ENCODE measurements at places on chromosomes 2 and 18. TPM values are rescaled to one million over a fixed set of nuclear protein-coding genes. Genes with fewer than 3 reads are reported as not detected.

- no peaks in the 10 kb centered on the region for H3K4me1 ChIP-seq
- no peaks in the 10 kb centered on the region for H3K27me3 ChIP-seq
- H3K36me3 ChIP-seq = peaks cover 4% of the 10 kb centered on the region
- H3K27ac ChIP-seq = no peak overlapping the region
- H3K4me3 ChIP-seq = no peak overlapping the region
- DNase-seq = no peak
Observed at GRCh38 chr2:17470855-17471641, 47.2 kb downstream of the RAD51AP2 start.

GRCh38 chr2:149258531-149258930 is 71.9 kb upstream of the LYPD6 start:
- peaks cover 18% of the 10 kb centered on the region for H3K4me1 ChIP-seq
- no peaks in the 10 kb centered on the region for H3K27me3 ChIP-seq
- H3K27ac ChIP-seq = no peak overlapping the region

DNA sequence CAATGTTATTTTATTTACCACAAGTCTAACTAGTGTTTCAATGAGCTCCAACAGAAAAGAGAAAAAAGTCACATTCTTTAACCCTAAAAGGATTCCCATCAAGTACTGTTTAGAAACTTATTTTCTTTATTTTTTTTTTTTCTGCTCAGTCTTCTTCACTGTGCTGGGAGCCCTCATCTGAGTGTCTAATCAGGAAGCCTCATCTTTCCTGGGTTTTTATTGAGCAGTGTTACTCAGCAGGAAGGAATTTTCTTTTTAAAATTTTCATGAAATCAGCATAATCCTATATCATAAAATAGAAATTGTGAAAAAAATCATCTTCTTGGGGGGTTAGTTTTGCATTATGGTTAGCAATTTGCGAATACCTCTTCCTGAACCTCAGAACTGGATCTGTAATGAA is 453.8 kb downstream of the CDH2 start:
- no peaks in the 10 kb centered on the region for H3K27me3 ChIP-seq
- no peak overlapping the region for H3K27ac ChIP-seq
- H3K36me3 ChIP-seq = peaks cover 1% of the 10 kb centered on the region
- H3K4me1 ChIP-seq = peaks cover 4% of the 10 kb centered on the region
- DNase-seq = no peak

GRCh38 chr2:43927442-43927841 is 68.3 kb downstream of the LRPPRC start:
- no peak for DNase-seq
- no peak overlapping the region for H3K27ac ChIP-seq
- no peaks in the 10 kb centered on the region for H3K27me3 ChIP-seq
- H3K4me3 ChIP-seq = no peak overlapping the region

DNA sequence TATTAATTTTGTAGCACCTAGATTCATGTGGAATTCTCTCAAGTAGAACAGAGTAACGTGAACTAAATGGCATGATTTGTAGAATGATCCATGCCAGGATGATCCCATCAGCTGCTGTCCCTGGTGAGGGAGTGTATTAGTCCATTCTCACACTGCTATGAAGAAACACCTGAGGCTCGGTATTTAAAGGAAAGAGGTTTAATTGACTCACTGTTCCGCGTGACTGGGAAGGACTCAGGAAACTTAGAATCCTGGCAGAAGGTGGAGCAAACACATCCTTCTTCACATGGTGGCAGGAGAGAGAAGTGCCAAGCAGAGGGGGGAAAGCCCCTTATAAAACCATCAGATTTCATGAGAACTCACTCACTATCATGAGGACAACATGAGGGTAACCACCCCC is 312.6 kb downstream of the PTPRM start:
- H3K27me3 ChIP-seq = no peaks in the 10 kb centered on the region
- DNase-seq = no peak
- no peak overlapping the region for H3K4me3 ChIP-seq

DNA sequence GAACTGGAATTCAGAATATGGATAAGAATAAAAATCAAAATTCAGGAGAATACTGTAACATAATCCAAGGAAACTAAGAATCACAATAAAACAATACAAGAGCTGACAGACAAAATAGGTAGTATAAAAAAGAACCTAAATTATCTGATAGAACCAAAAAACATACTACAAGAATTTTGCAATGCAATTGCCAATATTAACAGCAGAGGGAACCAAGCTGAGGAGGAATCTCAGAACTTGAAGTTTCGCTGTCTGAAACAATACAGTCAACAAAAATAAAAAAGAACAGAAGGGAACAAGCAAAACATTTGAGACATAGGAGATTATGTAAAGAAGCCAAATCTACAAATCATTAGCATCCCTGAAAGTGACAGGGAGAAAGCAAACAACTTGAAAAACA is 84.1 kb upstream of the GALNT13 start:
- DNase-seq = no peak
- H3K4me1 ChIP-seq = no peaks in the 10 kb centered on the region
- H3K27ac ChIP-seq = no peak overlapping the region
- peaks cover 14% of the 10 kb centered on the region for H3K36me3 ChIP-seq

DNA sequence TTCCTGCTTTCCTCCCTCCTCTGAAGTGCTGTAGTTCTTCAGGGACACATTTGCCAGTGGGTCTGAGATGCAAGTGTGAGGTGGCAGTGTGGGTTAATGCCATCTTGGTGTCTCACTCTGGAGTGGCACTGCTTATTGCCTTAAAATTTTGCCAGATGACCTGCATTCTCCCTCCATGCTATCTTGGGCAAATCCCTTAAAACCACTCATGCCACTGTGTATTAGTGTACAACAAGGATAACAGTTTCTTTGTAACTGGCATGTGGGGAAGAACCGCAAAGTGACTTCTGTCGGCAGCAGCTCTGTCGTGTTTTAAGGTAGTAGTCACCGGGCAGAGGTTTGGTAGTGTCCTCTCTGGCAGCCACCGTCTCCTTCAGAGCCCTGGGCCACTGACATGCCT is 124.2 kb downstream of the NEDD4L start:
- H3K4me1 ChIP-seq = no peaks in the 10 kb centered on the region
- DNase-seq = no peak
- no peaks in the 10 kb centered on the region for H3K27me3 ChIP-seq
- no peak overlapping the region for H3K27ac ChIP-seq

- peak within 1 kb of the TSS; percentile 73 for H3K27ac ChIP-seq
- DNase-seq = no peak
- peaks cover 83% of the 10 kb centered on the region for H3K27me3 ChIP-seq
- H3K36me3 ChIP-seq = no peaks in the 10 kb centered on the region
- H3K4me3 ChIP-seq = peak within 1 kb of the TSS; percentile 74
- H3K4me1 ChIP-seq = peaks cover 13% of the 10 kb centered on the region
Observed at GRCh38 chr2:100819370-100820272, at the start of gene NPAS2. Gene NPAS2, plus strand, starts transcription at chr2:100820139. Its CDS starts 84,616 bp downstream, at chr2:100904755.

GRCh38 chr2:27884601-27885000 is 5.6 kb downstream of the RBKS start:
- DNase-seq = no peak
- peaks cover 8% of the 10 kb centered on the region for H3K36me3 ChIP-seq
- H3K4me3 ChIP-seq = no peak overlapping the region
- H3K27me3 ChIP-seq = no peaks in the 10 kb centered on the region
- H3K4me1 ChIP-seq = peaks cover 14% of the 10 kb centered on the region

GRCh38 chr18:63981719-63982118 is 11.8 kb downstream of the SERPINB8 start:
- DNase-seq = no peak
- peaks cover 17% of the 10 kb centered on the region for H3K4me1 ChIP-seq
- H3K27ac ChIP-seq = no peak overlapping the region
- no peaks in the 10 kb centered on the region for H3K36me3 ChIP-seq

DNA sequence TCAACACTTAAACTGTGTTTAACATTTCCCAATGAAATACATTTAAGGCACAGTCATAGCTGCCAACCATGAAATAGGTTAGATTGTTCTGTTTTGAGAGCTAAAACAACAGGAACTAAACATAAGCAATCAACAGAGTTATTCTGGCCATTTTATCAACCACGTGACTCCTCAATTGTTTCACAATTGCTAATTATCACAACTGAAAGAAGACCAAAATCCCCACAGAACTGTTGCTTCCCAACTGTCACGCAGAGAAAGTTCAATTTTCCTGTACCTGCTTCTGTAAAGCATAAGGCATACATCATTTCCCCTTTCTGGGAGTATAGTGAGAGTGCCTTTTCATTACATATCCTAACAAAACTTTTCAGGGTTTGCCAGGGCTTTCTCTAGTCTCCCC is 248.6 kb downstream of the EPHA4 start:
- H3K4me1 ChIP-seq = peaks cover 2% of the 10 kb centered on the region
- peaks cover 16% of the 10 kb centered on the region for H3K27me3 ChIP-seq
- no peaks in the 10 kb centered on the region for H3K36me3 ChIP-seq
- no peak for DNase-seq

- H3K27me3 ChIP-seq = no peaks in the 10 kb centered on the region
- no peaks in the 10 kb centered on the region for H3K4me1 ChIP-seq
- DNase-seq = no peak
- peaks cover 21% of the 10 kb centered on the region for H3K36me3 ChIP-seq
- H3K27ac ChIP-seq = no peak overlapping the region
Observed at GRCh38 chr2:168166902-168167510, 80.4 kb downstream of the STK39 start.

DNA sequence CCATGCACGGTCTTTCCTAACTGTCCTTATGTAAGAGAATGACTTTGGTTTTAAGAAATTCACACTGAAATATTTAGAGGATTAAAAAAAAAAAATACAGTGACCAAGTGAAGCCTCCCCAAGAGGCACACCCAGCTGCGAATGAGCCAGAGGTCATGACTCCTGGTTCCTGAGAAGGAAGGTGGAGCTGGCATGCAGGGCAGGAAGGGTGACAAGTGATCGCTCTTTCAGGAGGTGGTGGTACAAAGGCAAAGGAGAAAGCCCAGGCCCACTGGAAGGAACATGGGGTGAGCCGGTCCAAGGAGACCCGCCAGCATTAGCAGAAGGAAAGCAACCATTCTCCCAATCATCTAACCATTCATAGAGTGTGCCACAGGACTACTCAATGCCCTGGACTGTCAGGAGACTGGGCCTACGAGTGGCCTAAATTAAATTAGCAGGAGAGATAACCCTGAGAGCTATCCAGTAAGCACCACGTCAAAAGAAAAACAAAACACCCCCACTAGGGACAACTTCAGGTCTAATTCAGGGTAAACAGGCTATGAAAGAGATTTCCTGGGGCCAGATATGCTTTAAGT is 7.8 kb downstream of the INO80C start:
- H3K36me3 ChIP-seq = peaks cover 6% of the 10 kb centered on the region
- H3K27me3 ChIP-seq = no peaks in the 10 kb centered on the region
- H3K4me3 ChIP-seq = no peak overlapping the region
- peak overlapping the region; percentile 23 for H3K27ac ChIP-seq
- DNase-seq = no peak

DNA sequence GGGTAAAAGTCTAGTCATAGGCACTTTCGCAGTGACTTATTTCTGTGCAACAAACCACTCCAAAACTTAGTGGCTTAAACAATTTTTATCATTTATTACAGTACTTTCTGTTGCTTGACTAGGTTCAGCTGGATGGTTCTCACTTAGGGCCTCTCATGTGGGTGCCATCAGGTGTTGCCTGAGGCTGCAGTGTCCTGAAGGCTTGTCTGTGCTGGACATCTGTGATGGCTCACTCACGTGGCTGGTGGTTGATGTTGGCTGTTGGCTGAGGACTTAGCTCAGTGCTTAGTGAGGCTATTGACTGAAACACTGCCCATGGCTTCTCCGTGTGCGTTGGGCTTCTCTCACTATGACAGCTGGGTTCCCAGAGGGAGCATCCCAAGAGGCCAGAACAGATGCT is 81.4 kb upstream of the GCFC2 start:
- H3K36me3 ChIP-seq = no peaks in the 10 kb centered on the region
- DNase-seq = no peak
- peaks cover 3% of the 10 kb centered on the region for H3K27me3 ChIP-seq
- peaks cover 22% of the 10 kb centered on the region for H3K4me1 ChIP-seq
- no peak overlapping the region for H3K27ac ChIP-seq

DNA sequence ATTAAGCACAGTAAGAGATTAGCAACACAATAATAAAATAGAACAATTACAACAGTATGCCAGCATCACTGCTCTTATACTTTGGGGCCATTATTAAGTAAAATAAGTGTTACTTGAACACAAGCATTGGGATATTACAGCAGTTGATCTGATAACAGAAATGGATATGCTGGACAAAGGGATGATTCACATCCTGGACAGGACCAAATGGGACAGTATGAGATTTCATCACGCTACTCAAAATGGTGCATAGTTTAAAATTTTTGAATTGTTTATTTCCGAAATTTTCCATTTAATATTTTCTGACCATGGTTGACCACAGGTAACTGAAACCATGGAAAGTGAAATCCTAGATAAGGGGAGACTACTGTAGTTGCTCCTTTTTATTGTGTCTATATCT is 138.2 kb downstream of the UBR3 start:
- H3K36me3 ChIP-seq = peaks cover 35% of the 10 kb centered on the region
- peaks cover 10% of the 10 kb centered on the region for H3K4me1 ChIP-seq
- no peak overlapping the region for H3K27ac ChIP-seq
- H3K4me3 ChIP-seq = no peak overlapping the region
- no peaks in the 10 kb centered on the region for H3K27me3 ChIP-seq

DNA sequence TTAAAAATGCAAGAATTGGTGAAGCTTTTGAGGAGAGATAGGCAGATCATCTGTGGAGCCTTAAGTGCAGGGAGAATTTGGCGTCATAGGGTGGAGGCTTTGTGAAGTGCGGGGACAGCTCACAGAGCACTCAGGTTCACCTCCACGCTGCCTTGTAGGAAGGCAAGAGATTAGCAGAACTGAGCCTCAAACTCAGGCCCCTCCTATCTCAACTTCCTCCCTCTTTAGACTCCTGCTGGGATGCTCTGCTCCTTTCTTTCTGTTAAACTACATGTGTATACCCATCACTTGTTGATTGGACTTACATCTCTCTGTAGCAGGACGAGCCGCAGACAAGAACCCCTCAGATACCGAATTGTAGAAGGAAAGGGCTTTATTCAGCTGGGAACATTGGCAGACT is 422.2 kb downstream of the SETBP1 start:
- H3K36me3 ChIP-seq = no peaks in the 10 kb centered on the region
- H3K27me3 ChIP-seq = no peaks in the 10 kb centered on the region
- H3K4me3 ChIP-seq = no peak overlapping the region
- no peaks in the 10 kb centered on the region for H3K4me1 ChIP-seq
- no peak overlapping the region for H3K27ac ChIP-seq
- DNase-seq = no peak

- H3K27me3 ChIP-seq = peaks cover 64% of the 10 kb centered on the region
- H3K36me3 ChIP-seq = no peaks in the 10 kb centered on the region
- no peak for DNase-seq
- H3K27ac ChIP-seq = no peak overlapping the region
- peaks cover 4% of the 10 kb centered on the region for H3K4me1 ChIP-seq
Observed at GRCh38 chr2:10834068-10834655, 21.6 kb upstream of the PDIA6 start.

The DARS1 gene
- 85.7 TPM for total RNA-seq

The USP40 gene
- total RNA-seq = 50.0 TPM

The NEURL3 gene
- not detected for total RNA-seq

The ATP6V1C2 gene
- 0.09 TPM for total RNA-seq

The MARS2 gene
- 4.6 TPM for total RNA-seq

The MBOAT2 gene
- 54.2 TPM for total RNA-seq

The LRATD1 gene
- total RNA-seq = 2.6 TPM

The FTCDNL1 gene
- total RNA-seq = 2.1 TPM

The CGREF1 gene
- 1.5 TPM for total RNA-seq

The LIMS4 gene
- total RNA-seq = 1.2 TPM

The SLC38A11 gene
- total RNA-seq = 0.59 TPM
